ENCODE measurements at places on chromosomes 2 and 18.

DNA sequence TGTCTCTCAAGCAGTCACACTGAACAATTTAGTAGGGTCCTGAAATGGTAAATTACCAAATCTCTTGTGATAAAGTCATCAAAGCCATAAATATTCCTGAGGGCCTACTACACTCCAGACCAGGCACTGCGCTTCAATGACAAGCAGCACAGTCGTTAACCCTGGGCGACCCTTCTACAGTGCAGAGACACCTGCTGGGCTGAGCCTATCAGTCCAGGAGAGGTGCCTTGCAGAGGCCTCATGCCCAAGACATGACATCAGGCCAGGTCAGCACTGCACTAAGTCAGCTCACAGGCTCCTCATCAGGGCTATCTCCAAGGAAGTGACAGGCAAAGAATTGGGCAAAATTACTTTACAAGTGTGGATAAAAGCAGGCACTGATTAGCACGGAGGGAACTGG, 166.4 kb upstream of the EPB41L3 start:
- DNase-seq = no peak

DNA sequence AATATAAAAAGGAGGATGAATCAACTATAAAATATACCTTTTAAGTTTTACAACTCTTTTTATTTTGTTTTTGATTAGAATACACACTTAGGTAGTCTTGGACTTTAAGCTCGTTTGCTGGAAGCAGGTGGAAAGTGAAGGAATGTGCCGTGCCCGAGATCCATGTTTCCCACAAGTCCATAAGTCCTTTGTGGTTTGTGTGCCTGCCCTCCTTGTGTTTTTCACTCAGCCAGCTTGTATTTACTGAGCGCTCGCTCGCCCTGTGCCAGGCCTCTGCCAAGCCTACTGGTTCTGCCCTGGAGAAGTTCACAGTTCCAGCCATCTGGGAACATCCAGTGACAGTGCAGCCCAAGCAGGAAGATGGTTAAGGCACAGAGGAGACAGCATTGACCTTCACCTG, 142.6 kb downstream of the MGAT5 start:
- no peak for DNase-seq

GRCh38 chr2:83106853-83107252, 1352.2 kb downstream of the SUCLG1 start:
- DNase-seq = no peak

DNA sequence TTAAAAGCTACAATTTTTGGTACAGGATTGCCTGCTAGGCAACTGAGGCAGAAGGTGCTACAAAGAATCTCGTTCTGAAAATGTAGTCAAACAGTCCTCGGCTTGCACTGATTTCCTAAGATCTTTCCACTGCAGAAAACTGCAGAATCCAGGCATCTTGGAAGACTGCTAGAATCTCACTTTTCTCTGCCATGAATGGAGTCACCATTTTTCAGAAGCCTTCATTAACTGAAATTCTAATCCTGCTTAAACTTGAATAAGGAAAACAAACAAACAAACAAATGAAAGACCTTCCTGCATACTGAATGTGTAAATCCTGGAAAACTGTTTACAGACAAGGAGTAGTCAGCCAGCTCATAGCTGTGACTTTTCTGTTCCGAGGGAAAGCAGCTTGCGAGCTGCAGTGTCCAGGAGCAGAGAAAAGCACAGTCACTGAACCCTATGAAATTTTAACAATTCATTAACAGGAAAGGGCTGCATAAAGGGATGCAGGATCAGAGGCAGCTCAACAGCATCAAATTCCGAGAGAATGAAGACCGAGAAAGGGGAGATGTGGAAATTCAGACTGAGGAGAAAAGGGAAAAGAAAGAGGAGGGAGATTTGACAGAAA, 210.5 kb upstream of the PIK3C3 start:
- DNase-seq = no peak

DNA sequence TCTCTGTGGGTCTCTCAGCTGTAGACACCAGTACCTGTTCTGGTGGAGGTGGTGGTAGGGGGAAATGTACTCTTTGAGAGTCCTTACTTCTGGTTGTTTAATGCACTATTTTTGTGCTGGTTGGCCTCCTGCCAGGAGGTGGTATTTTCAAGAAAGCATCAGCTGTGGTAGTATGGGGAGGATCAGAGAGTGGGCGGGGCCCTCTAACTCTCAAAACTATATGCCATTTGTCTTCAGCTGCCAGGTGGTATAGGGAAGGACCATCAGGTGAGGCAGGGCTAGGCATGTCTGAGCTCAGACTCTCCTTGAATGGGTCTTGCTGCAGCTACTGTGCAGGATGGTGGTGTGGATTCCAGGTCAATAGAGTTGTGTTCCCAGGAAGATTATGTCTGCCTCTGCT, 1100.8 kb downstream of the CNTNAP5 start:
- DNase-seq = no peak

Measured in AG09309 (cell line).